ENCODE measurements at places on chromosomes 16 and 17.

GRCh38 chr16:82601989-82602640 lies 24.7 kb upstream of the CDH13 start:
- no peak for DNase-seq

GRCh38 chr17:17344507-17345293 lies 41.5 kb downstream of the NT5M start:
- no peak for DNase-seq

GRCh38 chr17:43800736-43801135 lies 20.5 kb downstream of the CFAP97D1 start:
- no peak for DNase-seq

GRCh38 chr17:19762515-19762961 lies 14.4 kb upstream of the ALDH3A1 start:
- DNase-seq: no peak

- no peak for DNase-seq
Observed at GRCh38 chr17:31431852-31432658, 40.6 kb downstream of the RAB11FIP4 start.

GRCh38 chr17:69634844-69635243 lies 220.3 kb downstream of the MAP2K6 start:
- no peak for DNase-seq

- no peak for DNase-seq
Observed at GRCh38 chr17:74245145-74245831, 28.7 kb upstream of the DNAI2 start.

GRCh38 chr17:51957786-51958185 lies 200.7 kb downstream of the CA10 start:
- DNase-seq: no peak

GRCh38 chr16:85206472-85207356 lies 94.4 kb upstream of the CIBAR2 start:
- no peak for DNase-seq

DNA sequence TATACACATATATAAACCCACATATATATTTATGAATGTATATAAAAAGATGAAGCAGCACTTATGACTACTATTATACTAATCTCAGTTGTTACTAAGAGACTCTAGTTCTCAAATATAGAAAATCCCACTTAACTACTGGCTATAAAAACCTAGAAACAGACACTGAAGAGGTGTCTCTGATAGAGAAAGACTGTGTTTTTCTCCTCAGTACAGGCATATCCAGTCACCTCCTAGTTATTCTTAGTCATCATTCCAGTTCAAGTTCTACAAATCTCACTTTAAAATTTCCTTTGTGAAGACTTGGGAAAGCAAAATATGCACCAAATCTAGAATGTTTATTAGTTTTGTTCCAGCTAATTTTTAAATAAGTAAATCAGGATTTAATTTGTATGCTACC lies 93.9 kb downstream of the STH start:
- DNase-seq: no peak

- DNase-seq: no peak
Observed at GRCh38 chr17:75049057-75049456, 2.0 kb downstream of the KCTD2 start.

- no peak for DNase-seq
Observed at GRCh38 chr17:64277831-64278562, 14.9 kb upstream of the TEX2 start.

Data from NCI-H2081 treated with DMSO at 0.1 percent for 48 hours (cell line).